ENCODE measurements at places on chromosomes 16 and 17.

DNA sequence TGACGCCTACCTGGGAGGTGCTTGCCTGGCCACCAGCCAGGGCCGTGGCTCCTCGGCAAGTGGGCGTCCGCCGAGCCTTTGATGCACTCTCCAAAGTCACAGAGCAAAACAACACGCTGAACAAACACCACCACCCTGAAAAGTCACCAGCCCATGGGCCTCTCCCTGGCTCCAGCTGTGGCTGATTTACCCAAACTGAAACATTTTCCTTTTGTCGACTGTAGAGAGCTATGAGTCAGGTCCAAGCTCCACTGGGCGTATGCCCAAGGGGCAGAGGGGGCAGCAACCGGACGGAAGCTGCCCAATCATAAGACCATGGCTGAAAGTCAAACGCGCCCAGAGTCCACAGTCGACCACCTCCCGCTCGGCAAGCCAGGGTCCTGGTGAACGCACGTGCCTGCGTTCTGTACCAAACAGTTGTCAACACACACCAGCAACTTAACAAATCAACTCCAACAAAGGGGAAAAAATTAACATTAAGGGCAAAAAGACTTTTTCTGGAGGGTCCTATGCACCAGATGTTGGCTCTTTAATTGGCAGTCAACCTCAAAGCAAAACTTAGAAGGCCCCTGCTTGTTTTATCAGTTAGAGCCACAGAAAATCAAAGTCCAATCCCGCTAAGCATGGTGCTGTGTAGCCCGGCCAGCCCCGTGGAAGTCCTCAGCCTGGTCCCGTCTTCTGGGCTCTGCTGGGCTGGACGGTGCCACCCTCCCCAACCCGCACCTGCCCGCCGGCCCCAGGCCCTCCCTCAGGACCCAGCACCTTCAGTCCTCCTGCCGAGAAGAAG, 47.3 kb downstream of the TBC1D16 start:
- no peak for DNase-seq

DNA sequence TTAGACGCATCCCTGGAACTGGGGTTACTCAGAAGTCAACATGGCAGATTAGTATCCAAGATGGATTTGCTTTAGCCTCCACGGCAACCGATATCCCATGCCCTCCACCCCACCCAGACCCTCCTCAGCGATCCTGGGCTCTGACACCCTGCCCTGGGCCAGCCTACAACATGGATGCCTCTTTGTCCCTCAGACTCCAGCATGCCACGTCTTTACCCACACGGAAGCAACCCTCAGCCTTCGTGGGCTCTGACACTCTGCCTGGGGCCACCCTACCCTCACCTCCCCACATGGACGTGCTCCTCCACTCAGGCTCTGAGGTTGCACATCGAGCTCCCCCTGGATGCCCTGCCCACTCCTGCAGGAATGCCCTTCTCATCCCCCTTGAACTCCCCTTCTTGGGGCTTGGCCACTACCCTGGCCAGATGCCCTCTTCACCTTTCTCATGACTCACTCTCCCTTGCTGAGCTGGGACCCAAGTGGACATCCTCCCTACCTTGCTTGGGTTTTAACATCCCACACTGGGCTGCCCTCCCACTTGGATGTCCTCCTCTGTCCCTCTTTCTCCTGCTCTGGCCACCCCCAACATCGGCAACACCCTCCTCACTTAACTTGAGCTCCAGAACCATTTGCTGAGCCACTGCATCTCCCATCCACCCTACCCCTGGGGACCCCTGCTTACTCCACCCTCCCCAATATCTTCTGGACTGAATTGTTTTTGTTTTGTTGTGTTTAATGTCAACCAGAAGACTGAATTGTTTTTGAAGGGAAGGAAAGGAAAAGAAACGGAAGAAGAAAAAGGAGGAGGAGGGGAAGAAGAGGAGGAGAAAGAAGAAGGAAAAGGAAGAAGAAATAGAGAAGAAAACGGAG, 18.3 kb upstream of the TMEM92 start:
- no peak for DNase-seq

- DNase-seq = no peak
These were observed 43.9 kb downstream of the CHD9 start for GRCh38 chr16:53098526-53099317.

- DNase-seq = no peak
These were observed 16.0 kb upstream of the OR1F1 start for GRCh38 chr16:3171855-3172593.

GRCh38 chr17:73604476-73604875, 39.8 kb downstream of the SDK2 start:
- DNase-seq = no peak

GRCh38 chr16:85902366-85903155, 3.6 kb downstream of the IRF8 start:
- peak; percentile 31 for DNase-seq

GRCh38 chr17:17380145-17380925, 77.2 kb downstream of the NT5M start:
- no peak for DNase-seq

DNA sequence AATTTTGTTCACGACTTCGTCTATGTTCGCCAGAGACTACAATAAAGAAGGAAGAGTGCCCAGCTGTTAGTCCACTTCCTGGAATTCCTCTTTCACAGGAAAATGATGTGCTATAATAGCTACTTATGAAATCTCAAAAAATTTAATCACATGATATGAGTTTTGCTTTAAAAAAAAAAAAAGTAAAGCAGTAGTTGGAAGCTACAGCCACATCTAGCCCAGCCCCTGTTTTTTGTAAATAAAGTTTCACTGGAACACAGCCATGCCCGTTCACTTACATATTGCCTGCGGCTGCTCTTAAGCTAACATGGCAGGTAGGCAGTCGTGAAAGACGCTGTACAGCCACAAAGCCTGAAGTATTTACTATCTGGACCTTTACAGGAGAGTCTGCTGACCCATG, 15.3 kb downstream of the VPS53 start:
- DNase-seq = no peak

DNA sequence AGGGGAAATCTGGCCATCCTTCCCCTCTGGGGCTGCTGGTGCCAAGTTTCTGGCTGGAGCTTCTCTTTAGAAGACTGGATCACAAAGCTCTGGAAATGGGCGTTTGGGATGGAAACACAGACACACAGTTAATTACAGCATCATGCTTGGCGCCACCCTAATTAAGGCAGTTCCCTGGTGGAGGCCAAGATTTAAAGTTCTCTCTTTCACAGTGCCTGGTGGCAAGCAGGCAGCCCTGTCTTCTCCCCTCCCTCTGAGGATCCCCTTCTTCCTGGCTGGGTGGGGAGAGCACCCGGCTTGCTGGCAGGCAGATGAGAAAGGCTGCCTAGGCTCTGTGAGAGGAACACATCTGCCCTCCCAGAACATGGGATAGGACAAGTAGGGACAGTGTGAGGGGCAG, 59.0 kb upstream of the NKD1 start:
- no peak for DNase-seq

DNA sequence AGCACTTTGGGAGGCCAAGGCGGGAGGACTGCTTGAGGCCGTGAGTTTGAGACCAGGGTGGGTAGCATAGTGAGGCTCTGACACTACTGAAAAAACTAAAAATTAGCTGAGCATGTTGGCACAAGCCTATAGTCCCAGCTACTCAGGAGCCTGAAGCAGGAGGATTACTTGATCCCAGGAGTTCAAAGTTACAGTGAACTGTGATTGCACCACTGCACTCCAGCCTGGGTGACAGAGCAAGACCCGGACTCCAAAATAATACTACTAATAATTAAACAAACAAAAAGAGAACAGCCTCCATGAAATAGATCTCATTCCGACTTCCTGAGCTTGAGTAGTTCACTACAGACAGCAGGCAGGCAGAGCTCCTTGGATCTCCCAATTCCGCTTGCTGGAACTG, 2.7 kb upstream of the RBBP6 start:
- no peak for DNase-seq

DNA sequence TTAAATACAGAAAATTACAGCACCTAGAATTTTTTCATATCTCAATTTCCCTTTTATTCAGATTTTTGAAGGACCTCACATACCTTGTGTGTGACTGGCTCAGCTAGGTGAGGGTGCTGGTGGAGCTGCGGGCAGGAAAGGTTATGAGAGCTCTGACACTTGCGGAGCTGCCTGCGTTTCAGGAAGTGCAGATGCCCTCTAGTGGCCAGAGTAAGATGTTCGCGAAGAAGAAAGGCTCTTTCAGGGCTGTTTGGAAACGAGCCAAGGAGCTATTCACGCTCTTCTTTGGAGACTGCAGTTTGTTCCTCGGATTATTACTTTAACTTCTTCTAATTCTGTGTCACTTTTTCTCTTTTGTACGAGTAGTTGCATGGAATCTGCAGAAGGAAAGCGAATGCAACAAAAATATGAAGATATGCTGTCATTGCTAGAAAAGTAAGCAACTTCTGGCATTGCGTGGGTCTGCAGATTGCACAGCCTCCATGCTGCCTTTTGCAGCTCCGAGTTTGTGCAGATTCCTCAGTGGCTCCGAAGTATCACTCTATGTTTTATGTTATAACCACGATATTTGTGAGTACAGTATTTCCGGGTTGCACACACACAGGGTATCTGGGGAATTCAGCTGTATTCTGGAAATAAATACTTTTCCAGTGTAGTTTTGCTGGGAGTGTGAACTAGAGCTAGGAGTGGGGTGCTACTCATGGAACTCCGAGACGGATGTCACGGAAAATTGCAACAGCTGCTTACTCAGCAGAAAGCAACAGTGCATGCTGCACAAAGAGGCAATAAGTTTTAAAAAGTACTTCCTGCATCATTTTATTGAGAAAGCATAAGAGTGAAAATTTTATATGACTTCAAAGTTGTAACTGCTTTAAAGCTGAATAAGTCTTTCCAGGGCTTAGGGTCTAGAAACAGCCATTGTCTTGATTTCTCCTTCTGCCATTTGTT, 46.3 kb downstream of the DNAH9 start:
- no peak for DNase-seq

DNA sequence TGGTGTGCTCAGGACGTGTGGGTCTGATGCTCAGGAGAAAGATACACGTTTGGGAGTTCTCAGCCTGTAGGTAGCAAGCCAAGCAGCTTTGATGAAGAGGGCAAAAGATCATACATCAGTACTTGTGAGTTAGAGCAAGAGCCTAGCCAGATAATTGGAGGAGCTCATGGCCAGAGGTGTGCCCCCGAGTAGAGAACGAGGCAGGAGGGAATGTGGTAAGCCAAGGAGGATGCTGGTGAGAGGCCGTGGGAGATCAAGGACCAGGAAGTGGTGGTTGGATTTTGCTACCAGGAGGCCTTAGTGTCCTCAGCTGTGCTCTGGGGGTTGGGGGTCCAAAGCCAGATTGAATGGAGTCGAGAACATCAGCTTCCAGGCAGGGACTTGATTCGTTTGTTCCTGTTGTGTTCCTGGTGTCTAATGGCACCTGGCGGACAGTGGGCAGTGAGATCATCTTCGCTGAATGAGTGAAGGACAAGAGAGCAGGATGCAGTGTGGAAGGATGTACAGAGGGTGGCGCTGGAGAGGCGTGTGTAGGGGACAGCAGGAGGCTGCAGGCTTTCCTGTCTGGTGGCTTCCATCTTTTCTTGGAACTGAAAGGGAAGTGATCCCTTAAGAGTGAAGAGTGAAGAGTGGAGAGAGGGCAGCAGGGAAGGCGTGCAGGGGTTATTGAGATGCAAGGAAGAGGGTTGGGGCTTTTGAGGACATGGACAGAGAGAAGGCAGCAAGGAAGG, 11.6 kb downstream of the FBXL19 start:
- DNase-seq = no peak

DNA sequence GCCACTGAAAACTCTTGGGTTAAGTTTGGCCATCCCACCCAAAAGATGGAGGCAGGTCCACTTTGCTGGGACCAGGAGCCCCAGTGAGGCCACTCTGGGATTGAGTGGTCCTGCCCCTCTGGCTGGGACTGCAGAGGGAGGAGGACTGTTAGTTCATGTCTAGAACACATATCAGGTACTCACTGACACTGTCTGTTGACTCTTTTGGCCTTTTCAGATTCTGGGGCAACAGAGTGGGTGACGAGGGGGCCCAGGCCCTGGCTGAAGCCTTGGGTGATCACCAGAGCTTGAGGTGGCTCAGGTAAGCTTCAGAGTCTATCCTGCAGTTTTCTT, 19.5 kb upstream of the CYLD start:
- no peak for DNase-seq

- DNase-seq = no peak
These were observed 8.5 kb upstream of the PDP2 start for GRCh38 chr16:66871840-66872239.

DNA sequence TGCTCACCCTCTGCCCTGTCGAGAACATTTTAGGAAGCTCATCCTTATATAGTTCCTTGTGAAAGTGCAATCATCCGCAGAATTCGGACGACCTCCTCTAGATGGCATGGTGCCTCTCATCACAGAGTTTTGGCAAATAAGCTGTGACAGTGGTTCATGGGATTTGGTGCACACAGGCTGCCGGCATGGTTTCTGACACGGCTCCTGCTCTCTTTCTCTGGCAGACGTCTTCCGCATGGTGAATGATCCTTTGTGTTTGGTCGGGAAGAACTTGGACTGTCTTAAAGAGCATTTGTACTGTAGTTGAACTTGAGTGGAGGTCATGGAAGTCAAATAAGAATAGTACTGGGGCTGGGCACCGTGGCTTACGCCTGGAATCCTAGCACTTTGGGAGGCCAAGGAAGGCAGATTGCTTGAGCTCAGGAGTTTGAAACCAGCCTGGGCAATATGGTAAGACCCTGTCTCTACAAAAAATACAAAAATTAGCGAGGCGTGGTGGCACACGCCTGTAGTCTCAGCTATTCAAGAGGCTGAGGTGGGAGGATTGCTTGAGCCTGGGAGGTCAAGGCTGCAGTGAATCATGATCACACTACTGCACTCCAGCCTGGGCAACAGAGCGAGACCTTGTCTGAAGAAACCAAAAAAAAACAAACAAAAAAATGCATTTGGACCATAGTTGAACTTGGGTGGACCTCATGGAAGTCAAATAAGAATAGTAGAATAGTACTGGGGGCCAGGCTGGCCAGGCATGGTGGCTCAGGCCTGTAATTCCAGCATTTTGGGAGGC, 34.7 kb upstream of the NAT9 start:
- DNase-seq = no peak

GRCh38 chr17:42519546-42520491, 16.2 kb upstream of the NAGLU start:
- DNase-seq = no peak

- DNase-seq = no peak
These were observed at the start of gene ANKRD13B for GRCh38 chr17:29592850-29593551. ANKRD13B (plus strand) TSS chr17:29593132; CDS start chr17:29593622, 490 bp downstream.

GRCh38 chr16:88804173-88804551, 573 bp downstream of the CDT1 start:
- DNase-seq = no peak

DNA sequence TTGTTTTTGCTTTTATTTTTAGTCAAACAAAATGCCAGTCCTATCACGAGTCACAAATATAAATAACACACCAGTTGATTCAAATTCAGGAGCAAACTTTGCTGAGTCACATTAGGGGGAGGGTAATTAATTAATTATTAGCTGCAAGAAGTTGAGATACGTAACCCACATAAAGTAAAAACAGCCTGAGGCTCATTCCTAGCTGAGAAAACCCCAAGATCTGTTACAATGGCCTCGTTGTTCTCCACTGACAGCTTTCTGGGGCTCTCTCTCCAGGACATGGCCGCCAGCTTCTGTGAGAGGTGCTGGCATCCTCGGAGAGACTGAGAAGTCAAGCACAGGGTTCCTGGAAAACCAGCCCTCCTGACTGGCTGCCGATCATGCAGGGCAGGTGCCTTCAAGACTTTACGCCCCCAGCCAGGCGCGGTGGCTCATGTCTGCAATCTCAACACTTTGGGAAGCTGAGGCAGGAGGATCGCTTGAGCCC, 11.1 kb downstream of the RAB40B start:
- DNase-seq = no peak

GRCh38 chr16:82317411-82318167, 147.6 kb upstream of the MPHOSPH6 start:
- DNase-seq = no peak

Data from activated CD8-positive, alpha-beta memory T cell treated with anti-CD3 and anti-CD28 coated beads for 1 hour (primary cell).